ENCODE measurements at places on chromosomes 2 and 18.

DNA sequence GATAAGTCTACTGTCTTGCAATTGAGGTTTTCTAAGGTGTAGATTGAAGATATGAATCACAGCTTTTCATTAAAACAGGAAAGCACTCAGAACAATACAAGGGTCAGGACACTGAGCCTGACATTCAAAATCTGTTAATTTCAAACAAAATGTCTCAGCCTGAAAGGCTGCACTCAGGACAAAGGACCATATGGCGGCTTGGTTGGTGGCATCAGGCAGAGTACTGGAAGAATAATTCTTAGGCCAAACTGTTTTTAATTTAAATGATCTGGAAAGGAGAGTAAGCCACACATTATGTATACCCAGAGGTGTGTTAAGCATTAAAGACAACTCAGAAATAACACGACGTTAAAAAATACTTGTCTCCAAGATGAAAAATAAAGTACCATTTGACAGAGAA, 85.9 kb downstream of the SKA1 start:
- no peak for DNase-seq

DNA sequence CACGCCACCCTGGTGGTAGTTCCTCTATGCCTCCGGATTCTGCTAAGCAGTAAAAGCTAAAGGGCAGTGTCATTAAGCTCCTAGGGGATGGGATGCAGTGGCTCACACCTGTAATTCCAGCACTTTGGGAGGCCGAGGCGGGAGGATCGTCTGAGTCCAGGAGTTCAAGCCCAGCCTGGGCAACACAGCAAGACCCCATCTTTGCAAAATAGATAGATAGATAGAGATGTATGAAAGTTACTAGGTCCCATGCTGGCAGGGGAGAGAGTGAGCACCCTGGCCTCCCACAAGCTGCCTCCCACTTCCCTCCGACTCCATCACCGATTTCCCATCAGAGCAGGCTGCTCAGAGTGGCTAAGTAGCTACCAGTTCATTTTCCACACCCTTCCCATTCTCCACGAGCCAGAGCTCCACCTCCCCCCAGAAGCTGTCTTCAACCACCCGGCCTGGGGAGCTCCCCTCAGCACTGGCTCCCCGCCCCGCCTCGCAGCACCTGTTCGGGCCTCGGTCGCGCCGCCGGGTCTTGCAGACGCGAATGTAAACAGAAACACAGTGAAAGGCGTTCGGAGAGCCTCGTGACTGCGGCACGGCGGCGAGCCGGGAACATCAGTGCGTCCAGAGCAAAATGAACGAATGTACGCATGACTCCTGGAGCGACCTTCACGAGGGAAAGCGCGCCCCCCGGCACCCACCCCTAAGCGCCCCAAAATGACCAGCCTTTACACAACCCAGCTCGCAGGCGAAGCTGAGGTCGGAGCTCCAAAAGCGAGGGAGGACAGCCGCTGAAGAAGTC, 598 bp upstream of the CEP68 start:
- peak; percentile 28 for DNase-seq

GRCh38 chr2:181890271-181890670, 1.3 kb upstream of the ITPRID2 start:
- DNase-seq: no peak

GRCh38 chr18:31702449-31702848, 18.1 kb upstream of the B4GALT6 start:
- peak; percentile 84 for DNase-seq

- DNase-seq: no peak
Measured at GRCh38 chr2:188450732-188451483, 159.2 kb downstream of the GULP1 start.

GRCh38 chr2:218081695-218082094, 12.6 kb downstream of the RUFY4 start:
- DNase-seq: no peak

GRCh38 chr2:147174824-147175254, 670.0 kb upstream of the ACVR2A start:
- no peak for DNase-seq

DNA sequence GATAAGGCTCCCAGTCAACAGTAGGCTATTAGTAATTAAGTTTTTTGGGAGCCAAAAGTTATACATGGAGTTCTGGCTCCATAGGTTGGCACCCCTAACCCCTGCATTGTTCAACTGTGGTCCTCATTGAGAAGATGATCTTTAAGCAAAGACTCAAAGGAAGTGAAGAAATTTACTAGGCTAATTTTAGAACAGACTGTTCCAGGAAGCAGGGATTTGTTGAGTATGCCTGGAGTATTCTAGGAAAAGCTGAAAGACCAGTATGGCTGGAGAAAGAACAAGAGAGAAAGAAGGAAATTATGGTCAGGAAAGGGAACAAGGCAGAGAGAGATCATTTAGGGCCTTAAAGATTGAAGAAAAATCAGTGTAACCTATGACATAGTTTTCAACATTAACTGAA, 125.1 kb downstream of the PMAIP1 start:
- DNase-seq: no peak

DNA sequence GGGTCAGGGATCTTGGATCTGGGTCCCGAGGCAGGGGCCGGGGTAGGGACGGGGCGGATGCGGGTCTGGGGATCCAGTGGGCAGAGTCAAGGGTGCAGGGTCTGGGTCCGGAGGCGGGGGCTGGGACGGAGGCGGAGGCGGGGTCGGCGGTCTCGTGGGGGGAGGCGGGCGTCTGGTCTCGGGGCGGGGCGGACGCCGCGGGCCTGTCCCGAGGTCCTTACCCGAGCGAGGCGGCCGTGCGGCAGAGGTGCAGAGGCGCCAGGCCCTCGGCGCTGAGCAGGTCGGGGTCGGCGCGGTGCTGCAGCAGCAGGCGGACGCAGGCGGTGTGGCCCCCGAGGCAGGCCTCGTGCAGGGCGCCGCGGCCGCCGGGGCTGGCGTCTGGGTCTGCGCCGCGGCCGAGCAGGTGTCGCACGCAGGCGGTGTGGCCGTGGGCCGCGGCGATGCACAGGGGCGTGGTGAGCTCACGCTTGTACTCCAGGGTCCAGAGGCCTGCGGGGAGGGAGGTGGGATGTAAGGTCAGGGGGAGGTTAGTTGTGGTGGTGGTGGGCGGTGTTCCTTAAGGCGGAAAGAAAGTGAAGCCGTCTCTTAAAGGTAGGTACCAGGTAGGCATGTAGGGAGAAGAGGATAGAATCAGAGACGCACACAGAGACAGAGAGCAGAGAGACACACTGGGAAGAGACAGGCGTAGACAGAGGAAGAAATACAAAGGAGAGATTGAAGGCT, 26.6 kb downstream of the ASB18 start:
- no peak for DNase-seq

GRCh38 chr2:37634914-37635503, 36.4 kb downstream of the CDC42EP3 start:
- DNase-seq: no peak

DNA sequence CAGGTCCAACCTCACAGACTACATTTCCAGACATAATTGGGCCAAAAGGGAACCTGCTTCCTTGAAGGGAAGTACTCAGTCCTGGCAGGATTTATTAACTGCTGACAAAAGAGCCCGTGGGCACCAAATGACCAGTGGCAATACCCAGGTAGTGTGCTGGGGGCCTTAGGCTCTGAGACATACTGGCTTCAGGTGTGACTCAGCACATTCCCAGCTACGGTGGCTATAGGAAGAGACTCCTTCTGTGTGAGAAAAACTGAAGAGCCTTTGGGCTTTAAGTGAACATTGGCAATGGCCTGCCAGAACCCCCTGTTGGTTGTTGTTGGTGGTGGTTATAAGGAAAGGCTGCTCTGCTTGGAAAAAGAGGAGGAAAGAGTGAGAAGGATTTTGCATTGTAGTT, 401.8 kb downstream of the KCNJ3 start:
- DNase-seq: no peak

- DNase-seq: no peak
Measured at GRCh38 chr2:224971214-224971613, 71.1 kb downstream of the DOCK10 start.

DNA sequence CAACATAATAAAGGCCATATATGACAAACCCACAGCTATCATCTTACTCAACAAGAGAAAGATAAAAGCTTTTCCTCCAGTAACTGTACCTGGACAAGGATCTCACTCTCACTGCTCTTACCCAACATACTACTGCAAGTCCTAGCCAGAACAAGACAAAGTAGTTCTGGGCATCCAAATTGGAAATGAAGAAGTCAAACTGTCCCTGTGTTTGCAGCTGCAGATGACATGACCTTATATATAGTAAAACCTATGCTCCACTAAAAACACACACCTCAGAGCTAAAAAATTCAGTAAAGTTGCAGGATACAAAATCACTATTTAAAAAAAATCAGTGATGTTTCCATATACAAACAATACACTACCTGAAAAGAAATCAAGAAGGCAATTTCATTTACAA, 32.2 kb downstream of the USP34 start:
- no peak for DNase-seq

DNA sequence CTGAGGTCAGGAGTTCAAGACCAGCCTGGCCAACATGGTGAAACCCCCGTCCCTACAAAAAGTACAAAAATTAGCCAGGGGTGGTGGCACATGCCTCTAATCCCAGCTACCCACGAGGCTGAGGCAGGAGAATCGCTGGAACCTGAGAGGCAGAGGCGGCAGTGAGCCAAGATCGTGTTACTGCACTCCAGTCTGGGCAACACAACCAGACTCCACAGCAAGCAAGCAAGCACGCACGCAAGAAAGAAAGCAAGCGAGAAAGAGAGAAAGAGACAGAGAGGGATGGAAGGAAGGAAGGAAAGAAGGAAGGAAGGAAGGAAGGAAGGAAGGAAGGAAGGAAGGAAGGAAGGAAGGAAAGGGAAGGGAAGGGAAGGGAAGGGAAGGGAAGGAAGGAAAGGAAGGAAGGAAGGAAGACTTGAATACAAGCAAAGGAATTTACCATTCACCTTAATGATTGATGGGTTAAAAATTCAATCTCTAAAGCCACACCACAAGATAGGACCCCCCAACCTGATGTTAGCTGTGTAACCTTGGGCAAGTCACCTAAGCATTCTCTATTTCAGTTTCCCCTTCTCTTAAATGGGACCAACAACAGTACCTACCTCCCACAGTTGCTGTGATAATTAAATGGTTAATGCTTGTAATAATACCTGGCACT, 181.7 kb downstream of the ATAD2B start:
- no peak for DNase-seq
